ENCODE measurements at places on chromosomes 4 and X.

DNA sequence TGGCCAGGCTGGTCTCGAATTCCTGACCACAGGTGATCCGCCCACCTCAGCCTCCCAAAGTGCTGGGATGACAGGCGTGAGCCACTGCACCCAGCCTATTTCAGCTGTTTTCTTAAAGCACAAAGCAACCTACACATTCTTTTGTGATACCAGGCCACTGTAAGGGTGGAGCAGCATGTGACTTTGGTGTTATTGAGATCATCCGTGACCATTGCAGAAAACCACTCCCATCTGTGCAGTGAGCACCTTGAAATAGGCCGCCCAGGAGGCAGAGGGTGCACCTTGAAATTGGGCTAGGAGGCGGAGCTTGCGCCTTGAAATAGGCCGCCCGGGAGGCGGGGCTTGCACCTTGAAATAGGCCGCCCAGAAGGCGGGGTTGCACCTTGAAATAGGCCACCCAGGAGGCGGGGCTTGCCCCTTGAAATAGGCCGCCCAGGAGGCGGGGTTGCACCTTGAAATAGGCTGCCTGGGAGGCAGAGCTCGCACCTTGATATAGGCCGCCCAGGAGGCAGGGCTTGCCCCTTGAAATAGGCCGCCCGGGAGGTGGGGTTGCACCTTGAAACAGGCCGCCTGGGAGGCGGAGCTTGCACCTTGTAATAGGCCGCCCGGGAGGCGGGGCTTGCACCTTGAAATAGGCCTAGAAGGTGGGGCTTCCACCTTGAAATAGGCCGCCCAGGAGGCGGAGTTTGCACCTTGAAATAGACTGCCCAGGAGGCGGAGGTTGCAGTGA is 9.0 kb upstream of the SLC25A6 start:
- DNase-seq = no peak

DNA sequence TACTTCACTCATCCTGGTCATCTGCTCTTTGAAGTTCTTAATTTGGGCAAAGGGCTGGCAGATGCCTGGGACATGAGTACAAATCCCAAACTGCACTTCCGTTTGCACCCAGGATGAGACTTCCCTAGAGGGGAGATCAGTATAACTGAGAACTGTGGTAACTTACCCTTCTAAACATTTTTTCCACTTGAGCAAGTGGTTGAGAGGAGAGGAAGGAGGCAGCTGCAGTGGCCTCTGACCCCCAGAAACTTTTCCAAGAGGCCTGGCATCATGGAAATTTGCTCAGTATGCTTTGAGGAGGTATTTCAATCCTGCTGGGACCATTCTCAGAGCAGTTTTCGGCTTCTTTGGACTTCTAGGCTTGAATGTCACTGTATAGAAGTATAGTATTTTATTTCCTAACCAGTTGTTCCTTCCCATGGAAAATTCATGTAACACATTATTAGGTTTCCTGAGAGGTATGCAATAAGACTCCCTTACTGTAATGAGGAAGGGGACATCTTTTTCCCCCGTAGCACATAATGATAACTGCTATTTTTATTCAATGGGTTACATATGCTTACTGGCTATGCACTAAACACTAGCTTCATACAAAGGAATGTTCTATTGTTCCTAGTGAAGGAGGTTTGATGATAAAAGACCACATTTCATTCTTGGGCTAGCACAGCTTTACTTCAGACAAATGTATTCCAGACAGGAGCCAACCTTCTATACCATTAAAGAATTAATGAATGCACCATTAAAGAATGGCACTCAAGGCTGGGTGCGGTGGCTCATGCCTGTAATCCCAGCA is 129.3 kb downstream of the SHROOM3 start:
- no peak for DNase-seq

DNA sequence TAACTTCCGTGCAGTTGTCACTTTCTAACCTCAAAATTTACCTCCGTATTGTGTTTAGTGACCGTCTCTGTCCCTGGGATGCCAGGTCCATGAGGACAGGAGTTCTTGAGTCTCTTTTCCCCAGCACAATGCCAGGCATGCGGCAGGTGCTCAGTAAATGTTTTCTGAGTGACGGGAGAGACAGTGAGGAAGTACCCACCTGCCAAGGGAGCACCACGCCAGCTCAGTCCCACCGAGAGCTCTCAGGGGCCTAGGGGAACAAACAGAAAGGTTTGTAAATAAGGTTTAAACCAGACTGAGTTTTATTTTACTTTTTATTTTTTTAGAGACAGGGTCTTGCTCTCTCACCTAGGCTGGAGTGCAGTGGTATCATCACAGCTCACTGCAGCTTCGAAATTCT is 81.5 kb upstream of the NKX1-1 start:
- DNase-seq = no peak

DNA sequence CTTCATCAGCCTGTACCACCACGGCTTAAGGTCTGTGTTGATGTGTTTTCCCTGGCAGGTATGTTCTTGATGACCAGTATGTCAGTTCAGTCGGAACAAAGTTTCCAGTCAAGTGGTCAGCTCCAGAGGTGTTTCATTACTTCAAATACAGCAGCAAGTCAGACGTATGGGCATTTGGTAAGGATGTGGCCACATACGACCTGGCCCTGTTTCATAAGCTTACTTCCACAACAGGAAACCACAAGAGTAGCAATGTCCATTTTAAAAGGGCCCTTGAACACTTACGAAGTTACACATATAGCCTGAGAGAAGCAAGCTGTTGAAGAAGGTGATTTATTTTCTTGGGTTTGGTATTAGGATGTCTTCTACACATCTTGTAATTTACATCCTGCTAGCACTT is 46.1 kb downstream of the BMX start:
- DNase-seq = no peak

- no peak for DNase-seq
Observed at GRCh38 chrX:107827852-107828251, 2.2 kb downstream of the MID2 start.

GRCh38 chr4:8575457-8575856 is 4.7 kb upstream of the GPR78 start:
- no peak for DNase-seq

DNA sequence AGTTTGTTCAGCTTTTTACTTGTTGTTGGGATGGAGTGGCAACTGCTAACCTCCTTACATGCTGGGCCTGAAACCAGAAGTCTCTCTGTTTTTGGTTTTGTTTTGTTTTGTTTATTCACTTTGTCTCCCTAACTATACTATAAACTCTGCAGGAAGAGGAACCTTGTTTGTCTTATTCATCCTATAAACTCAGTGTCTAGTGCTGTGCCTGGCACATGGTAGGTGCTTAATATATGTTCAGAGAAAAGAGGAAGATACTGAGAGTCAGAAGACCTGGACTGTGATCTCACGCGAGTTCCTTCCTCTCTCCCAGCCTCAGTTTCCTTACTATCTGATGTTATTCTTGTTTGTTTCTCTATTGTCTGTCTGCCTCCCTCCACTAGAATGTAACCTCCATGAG is 71.3 kb downstream of the PRPS1 start:
- no peak for DNase-seq

- no peak for DNase-seq
Observed at GRCh38 chr4:166827167-166827566, 407.1 kb downstream of the SPOCK3 start.

GRCh38 chrX:153533091-153533490 is 15.6 kb downstream of the ATP2B3 start:
- no peak for DNase-seq

- no peak for DNase-seq
Observed at GRCh38 chrX:132071254-132071653, 48.2 kb downstream of the STK26 start.

DNA sequence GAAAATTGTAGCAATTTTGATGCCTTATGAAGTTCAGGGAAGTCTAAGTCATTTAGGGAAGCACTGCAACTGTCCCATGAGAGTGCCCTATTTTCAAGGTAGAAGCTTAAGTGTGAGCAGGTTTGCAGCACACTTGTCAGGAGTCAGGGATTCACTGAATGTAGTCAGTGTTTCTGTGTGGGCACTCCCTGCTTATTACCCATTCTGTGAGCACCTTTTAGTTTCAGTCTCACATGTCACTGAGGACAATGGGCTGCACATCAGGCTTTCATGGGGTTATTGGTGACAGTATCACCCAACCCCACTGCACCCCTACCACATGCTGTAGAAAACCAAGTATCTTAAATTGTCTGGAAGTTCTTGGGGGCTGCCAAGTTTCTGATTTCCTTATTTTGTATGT is 2.9 kb upstream of the CCNG2 start:
- peak; percentile 8 for DNase-seq

- DNase-seq = no peak
Observed at GRCh38 chr4:113446019-113446418, 315.5 kb downstream of the CAMK2D start.

All from NCI-H526 (cell line).